HS-5 (cell line): ENCODE measurements at places on chromosomes 7 and 10.
A peak's percentile ranks its signal among the peaks of the same experiment; 100 is the strongest.

DNA sequence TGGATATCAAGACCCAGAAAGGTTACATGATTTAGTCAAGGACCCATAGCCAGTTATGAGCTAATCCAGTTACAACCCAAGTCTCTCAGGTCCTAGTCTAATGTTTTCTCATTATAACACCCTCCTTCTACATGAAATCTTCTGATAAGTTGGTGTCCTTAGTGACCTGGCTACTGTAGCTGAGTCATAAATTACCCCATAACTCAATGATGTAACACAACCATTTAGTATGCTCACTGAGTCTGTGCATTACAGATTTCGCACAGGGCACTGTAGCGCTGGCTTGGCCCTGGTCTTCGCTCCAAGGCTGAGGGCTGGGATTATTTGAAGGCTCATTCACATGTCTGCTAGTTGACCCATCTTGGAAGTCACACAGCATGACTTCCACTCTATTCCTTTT lies 36.0 kb upstream of the GLCCI1 start:
- no peak for DNase-seq

DNA sequence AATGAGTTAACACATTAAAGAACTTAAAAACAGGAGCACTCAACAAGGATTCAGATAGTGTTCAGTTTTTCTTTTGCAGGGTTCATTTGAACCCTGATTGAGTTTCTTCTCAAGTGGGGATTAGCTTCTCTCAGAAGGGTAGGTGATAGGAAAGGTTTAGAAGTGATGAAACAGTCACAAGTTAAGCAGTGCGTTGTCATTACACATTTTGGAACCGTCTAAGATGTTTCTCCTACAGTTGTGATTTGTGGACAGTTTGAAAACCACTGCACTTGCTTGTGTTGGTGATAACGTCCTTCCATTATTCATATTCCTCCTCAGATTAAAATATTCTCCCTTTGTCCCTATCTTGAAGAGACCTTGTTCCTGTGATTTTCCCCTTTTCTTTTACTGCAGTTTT lies 2.7 kb downstream of the STMP1 start:
- no peak for DNase-seq

DNA sequence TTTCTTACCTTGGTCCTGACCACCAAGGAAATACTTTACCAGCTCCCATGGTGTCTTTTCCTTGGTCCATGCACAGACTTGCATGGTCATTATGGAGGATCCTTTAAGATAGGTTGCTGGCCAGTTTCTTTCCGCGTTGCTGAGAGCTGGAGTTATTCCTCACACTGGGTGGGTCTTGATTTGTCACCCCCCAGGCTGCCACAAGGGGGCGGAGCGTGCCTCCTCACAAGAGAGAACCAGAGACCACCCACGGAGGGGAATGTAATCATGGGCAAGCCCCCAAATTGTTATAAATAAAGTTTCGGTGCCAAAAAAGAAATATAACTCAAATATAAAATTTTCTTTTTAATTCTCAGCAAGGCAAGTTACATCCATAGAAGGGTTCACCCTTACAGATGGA lies 10.5 kb upstream of the TRIM24 start:
- no peak for DNase-seq

GRCh38 chr7:101754424-101755159 lies 62.8 kb upstream of the CUX1 start:
- peak; percentile 14 for DNase-seq

DNA sequence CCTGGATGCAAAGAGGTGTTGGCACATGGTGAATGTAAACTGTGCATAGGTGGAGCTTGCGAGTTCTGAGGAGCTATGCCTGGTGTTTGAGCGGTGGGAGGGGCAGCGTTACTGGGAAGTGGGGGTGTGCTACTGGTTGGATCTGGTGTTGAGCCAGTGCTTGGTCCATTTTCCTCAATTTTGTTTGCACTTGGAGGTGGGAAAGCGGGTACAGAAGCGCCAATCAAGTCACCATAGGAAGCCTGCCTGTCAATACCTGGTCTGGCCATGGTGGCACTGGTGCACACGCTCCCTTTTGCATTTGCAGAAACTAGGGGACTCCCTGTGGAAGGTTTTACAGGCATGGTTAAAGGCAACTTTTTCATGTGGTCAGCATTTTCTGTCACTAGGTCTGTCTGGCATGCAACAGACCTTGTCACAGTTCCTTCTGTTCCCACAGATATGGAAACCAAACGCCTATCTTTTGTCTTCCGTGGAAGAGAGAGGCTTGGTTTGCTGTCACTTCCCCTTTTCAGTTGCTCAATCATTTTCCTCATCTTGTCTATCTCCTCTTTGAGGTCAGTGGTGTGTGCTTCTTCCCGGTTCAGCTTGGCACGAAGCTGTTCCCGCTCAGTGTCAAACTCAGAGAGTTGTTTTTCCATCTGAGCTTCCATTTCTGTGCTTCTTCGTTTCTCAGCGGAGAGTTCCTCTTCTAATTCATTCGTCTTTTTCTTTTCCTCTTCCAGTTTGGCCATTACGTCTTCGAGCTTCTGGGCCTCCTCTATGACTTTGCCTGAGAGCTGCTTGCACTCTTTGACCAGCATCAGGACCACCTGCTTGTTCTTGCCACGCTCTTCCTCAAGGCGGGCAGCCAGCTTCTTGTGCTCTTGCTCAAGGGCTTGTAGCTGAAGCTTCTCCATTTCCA lies 81.1 kb downstream of the CTTNBP2 start:
- no peak for DNase-seq

DNA sequence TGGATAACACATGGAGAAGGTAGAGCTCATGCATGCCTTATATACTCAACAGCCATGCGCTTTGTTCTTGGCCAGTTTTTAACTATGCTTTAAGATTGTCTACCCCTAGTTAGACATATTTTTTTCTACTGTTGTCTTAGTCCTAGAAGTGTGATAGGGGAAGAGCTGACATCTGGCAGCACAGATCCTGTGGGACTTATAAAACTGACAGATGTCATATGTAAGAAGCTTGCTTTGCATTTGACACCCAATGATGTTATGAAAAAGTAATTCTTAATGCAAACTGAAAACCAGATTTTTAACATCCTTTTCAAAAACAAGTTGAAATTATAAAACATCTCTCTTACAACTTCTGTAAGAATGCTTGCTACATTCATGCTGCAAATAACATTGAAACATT lies 715.9 kb upstream of the LRRN3 start:
- no peak for DNase-seq

- DNase-seq = no peak
Observed at GRCh38 chr7:41578700-41579099, 124.2 kb downstream of the INHBA start.

DNA sequence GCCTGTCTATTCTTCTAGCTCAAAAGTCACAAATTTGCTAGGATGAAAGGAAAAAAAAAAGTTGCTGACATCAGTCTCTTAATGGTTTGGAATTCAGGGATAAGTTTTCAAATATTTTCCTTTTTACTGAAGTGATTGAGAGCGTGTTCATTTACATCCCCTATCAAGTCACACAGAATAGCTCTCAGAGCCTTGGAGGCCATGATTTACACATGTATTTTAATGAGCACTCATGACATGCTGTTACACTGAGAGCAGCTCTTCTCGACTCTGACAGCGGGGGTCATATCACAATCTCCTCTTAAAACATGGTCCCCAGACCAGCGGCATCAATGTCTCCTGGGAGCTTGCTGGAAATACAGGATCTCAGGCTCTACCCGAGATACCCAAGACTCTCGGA lies 232.7 kb downstream of the POU6F2 start:
- no peak for DNase-seq

- no peak for DNase-seq
Observed at GRCh38 chr10:94351089-94351488, 11.7 kb downstream of the NOC3L start.

GRCh38 chr10:44384601-44385025 lies 284 bp downstream of the CXCL12 start:
- no peak for DNase-seq

DNA sequence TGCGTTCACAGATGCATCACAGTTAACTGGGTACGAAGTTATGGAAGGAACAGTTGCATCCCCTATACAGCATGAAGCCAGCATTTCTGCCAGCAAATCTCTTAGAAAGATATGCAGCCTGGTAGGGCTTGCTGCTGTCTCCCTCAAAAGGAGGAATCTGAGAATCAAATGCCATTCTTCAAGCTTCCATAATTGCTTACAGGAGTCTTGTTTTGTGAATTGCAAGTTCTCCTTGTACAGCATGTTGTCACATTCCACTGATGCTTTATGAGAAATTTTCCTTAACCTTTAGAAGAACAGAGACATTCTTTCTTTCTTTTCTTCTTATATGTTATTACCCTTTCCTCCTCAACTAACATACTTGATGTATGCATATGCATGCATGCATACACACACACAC lies 134.6 kb downstream of the CHRM2 start:
- no peak for DNase-seq

DNA sequence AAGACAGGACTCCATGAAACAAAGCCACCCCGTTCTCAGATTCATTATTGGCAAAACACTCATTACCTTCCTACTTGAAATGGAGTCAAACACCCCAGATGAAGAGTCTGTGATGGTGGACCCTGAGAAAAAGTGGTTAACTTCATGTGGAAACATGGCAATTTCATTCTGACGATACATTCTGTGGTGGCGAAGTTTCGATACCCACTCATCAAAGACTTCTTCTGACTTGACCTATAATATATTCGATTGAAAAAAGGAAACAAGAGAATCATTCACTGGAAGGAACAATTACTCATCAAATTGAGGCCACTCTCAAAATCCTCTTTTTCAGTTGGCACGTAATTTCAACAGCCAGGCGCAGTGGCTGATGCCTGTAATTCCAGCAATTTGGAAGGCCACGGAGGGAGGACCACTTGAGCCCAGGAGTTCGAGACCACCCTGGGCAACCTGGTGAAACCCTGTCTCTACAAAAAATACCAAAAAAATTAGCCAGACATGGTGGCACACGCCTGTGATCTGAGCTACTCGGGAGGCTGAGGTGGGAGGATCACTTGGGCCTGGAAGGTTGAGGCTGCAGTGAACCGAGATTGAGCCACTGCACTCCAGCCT lies 108.8 kb upstream of the GSDME start:
- no peak for DNase-seq

DNA sequence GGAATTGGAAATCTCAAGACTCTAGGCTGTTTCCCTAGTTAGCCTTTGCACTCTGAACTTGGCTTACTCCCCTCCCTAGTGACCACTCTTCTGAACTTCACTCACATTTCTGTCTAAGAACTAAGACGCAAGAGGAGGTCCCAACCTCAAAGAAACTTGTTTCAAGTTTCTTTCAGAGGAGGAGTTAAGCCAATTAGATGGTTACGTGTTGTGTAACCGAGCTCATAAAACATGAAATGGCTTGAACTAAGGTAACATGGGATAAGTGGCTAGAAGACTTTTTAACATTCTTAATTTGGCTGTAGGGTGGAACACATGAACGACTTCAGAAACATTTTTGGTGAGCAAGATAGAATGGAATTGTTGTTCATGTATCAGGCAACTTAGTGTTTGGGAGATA lies 39.5 kb upstream of the SEC61G start:
- no peak for DNase-seq

- no peak for DNase-seq
Observed at GRCh38 chr10:76192694-76193320, 761.4 kb downstream of the LRMDA start.

DNA sequence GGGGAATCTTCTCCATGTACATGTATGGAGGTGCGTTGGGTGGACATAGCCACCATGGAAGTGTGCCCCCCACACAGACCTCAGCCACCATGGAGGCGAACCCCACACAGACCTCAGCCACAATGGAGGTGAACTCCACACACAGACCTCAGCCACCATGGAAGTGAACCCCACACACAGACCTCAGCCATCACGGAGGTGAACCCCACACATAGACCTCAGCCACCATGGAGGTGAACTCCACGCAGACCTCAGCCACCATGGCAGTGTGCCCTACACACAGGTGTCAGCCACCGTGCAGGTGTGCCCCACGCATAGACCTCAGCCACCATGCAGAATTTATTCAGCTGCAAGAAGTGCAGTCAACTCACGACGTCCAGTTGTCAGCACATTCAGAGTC lies 339.7 kb downstream of the ACTR3B start:
- DNase-seq = no peak

- DNase-seq = no peak
Observed at GRCh38 chr7:139036901-139037300, 1.1 kb upstream of the ZC3HAV1L start.

GRCh38 chr10:131567279-131568162 lies 256.0 kb upstream of the TCERG1L start:
- no peak for DNase-seq

- DNase-seq = no peak
Observed at GRCh38 chr10:50874723-50875122, 10.7 kb downstream of the A1CF start.

DNA sequence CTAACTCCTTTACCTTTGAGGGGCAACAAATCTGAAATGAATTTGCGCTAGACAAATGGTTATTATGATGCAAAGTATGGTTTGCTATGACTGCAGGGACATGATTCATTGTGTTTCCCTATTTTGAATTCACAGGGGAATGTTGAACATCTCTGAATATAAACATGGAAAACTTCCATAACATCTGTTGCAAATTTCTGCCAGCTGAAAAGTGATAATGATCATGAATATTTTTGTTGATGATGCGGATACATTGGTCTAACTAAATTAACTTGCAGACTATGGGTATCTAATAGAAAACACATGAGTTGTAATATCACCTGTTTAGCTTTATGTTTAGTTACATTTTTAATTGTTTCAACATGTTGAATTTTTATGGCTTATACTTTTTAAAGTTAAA lies 1325.5 kb downstream of the REEP3 start:
- peak; percentile 34 for DNase-seq

- no peak for DNase-seq
Observed at GRCh38 chr7:286266-286665, 3.7 kb upstream of the FOXL3 start.

DNA sequence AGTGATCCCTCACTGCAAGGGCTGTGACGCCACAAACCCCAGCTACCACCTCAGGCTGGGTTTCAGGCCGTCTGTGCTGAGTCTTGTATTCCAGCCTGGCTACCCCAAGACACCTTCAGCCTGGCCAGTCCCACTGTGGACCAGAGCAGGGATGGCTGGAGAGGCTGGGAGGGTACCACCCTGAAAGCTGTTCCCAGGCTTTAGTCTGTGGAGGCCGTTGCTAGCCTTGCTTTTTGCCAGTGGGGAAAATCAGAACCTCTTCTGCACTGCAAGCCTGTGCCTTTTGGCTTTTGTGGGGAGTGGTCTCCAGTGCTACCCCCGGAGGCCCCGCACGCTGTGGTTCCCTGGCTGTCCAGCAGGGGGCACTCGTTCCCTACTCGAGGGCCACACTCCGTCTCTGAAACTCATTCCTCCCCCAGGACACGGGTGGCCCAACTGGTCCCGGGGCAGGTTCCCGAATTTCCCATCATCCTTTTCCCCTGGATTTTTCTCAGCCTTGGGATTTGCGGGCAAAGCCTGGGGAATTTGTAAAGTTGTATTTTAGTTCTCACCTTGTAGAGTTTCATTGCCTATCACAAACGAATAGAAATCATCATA lies 128.4 kb upstream of the BTBD16 start:
- no peak for DNase-seq
